ENCODE measurements at places on chromosomes 2 and 18.

DNA sequence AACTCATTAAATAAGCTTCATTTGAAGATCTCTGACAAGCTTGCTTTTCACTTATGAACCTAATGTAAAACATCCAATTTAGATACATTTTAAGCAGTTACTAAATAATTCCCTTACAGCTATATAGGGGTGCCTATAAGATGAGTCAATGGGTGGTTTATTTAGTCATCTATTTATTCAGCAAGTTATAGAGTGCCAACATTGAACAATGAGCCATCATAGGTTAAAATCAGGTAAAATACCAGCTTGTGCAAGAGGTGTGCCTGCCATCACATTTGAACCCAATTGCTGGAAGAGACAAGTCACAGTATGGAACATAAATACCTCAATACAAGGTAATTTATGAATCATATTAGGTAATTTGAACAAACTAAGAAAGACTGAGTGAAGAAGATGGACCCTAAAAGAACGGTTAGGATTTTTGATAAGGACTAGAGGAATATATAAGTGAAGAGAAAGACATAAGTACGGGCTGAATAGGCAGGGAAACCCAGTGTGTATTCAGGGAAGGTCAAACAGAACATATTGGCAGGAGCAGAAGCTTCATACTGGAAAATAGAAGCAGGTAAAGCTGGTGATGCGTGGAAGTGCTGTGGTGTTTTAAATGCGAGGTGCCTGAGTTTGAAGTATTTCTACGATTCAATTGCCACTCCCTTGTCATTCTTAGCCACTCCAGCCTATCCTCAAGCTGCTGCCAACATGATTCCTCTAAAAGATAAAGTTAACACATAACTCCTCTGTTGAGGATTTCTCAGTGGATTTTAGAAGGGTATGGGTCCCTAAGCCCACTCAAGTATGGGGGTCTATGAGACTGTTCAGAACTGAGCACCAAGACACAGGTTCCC is 18.9 kb upstream of the STAT4 start:
- no peak for DNase-seq

DNA sequence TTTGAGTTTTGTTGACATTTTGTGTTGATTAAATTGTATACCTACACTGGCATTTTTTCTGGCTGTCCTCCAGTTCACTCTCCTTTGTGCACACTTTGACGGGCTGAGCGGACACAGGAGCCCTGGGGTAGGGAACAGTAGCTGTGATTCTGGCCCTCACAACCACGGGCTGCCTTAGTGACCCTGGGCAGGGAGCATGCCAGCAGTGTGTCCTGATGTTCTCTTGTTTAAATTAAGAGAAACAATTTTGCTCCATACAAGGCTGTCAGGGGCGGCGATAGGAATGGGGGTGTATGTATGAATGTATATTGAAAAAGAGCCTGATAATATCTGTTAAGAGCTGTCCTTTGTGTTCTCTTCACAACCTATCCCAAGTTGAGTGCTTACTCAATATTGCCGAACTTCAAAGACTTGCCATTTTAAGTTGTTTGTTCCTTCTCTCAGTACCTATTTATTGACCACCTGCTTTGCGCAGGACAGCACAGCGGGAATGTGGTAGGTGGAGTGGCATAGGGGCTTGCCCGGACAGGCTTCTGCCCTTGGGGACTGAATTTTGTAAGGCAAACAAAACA is 103.7 kb upstream of the EML6 start:
- DNase-seq: no peak

- DNase-seq: no peak
Observed at GRCh38 chr2:132415915-132416722, 486 bp upstream of the GPR39 start.

DNA sequence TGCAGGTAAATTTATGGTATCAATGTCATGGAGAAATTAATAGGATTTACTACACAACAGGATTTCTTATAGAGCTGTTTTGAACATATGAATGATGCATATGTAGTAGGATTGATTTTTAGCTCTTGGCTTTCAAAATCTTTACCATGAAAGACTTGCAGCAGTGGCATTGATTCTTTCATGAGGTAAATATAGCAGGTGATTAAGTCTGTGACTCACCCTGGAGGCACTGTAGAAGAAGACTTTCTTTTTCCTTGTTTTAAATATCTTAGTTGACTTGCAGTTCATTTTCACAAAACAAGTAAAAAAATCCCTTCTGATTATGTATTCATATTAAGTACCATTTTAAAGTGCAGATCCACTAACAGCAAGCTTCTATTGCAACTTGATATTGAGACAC is 463.0 kb downstream of the FBXO15 start:
- no peak for DNase-seq

- DNase-seq: no peak
Observed at GRCh38 chr2:113127646-113128570, 510 bp downstream of the IL1RN start.

GRCh38 chr2:216090369-216090786 is 8.7 kb downstream of the TMEM169 start:
- no peak for DNase-seq

DNA sequence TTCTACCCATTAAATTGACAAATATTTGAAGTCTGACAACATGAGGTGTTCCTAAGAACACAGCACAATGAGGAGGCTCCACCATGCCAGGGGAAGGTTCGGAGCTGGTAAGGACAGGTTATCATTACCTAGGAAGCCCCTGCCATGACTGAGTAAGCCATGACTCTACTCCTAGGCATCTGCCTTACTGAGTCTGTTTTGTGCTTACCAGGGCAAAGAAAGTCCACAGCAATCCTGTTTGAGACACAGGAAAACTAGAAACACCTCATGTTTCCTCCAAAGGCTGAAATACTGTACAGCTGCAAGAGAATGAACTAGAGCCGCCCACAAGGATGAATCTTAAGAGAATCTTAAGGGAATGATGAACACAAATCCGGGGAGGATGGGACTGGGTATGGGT is 11.6 kb downstream of the TGFBRAP1 start:
- no peak for DNase-seq

GRCh38 chr2:200422532-200423261 is 87.2 kb downstream of the KCTD18 start:
- no peak for DNase-seq

DNA sequence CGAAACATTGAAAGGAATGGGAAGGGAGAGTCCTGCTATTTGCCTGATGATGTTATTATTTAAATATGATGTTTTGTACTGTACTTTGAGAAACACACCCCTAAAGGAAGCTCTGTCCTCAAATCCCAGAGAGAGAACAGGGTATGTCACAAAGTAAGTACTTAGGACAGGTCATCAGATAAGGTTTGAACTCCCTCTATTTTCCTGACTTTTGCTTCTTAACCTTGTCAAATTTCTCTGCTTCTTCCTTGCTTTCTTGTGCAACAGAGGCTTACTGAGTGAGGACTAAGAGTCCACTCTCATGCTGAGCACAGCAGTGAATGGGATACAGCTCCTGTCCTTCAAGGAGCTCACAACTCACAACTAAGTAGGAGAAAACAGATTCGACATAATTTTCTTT is 3.7 kb downstream of the DGUOK start:
- no peak for DNase-seq

DNA sequence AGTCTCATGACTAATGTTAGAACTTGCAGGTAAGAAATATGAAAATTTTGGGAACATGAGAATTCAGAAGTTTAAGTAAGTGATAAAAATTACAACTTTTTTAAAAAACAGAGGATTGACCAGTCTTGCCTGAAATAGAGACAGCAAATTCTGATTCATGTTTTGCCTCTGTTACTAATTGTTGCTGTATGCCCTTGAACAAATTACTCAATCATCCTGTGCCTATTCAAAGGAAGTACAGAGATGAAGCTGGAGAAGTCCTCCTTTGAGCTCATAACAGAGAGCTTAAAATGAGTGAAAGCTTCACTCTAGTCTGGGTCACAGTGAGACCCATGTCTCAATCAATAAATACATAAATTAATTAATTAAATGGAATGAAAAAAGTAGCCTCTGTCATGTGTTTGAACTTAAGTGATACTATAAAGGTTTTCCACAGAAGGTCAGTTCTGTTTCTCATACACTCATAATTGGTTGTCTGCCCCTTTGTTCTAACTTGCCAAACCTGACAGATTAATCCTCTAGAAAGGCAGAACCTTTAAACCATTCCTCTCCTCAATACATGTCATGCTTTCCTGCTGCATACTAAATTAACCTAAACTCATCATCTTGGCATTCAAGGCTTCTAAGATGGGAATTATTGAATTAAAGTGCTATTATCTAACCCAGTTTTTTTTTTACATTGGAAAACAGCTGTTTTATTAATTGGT is 374.6 kb upstream of the LRATD1 start:
- no peak for DNase-seq

DNA sequence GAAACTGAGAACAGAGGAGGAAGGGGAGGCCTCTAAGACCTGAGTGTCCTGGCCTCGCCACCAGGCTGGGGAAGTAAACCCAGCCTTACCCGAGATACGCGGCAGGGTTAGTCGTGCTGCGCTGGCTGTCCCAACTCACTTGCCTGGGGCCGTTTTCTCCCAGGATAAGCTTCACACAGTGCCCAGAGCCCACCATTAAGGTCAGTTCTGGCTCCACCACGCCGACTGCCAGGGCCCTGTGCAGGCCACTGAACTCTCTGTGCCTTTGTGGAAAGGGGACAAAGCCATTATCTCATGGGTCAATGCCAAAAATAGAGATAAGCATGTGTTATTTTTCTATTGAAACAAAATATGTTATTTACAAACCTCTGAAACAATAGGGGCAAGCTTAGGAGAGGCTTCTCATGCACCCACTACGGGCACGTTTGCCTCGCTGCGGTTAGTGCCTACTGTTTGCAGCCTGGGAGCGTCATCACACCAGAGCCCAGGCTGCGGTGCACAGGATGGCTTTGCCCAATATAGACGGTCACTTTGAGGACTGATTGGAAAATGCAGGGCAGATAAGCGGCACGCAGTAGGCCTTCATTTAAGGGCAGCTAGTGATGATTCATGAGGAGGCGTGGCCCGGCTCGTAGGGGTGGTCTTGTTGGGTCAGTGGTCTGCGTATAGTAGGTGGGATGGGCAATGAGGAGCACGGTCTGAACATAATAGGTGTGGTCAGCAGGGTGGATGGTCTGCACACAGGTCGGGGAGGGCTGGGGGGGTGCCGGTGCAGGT is 242.1 kb downstream of the GLI2 start:
- DNase-seq: no peak

GRCh38 chr2:42233976-42234441 is 64.9 kb downstream of the EML4 start:
- DNase-seq: no peak

GRCh38 chr2:48548840-48549239 is 18.9 kb downstream of the STON1 start:
- no peak for DNase-seq
